ENCODE measurements at places on chromosomes 5 and 9.
A peak's percentile ranks its signal among the peaks of the same experiment; 100 is the strongest.

GRCh38 chr9:14654932-14655331 lies 38.3 kb downstream of the ZDHHC21 start:
- DNase-seq: no peak

GRCh38 chr9:76987594-76988200 lies 31.8 kb upstream of the FOXB2 start:
- DNase-seq: peak; percentile 46

DNA sequence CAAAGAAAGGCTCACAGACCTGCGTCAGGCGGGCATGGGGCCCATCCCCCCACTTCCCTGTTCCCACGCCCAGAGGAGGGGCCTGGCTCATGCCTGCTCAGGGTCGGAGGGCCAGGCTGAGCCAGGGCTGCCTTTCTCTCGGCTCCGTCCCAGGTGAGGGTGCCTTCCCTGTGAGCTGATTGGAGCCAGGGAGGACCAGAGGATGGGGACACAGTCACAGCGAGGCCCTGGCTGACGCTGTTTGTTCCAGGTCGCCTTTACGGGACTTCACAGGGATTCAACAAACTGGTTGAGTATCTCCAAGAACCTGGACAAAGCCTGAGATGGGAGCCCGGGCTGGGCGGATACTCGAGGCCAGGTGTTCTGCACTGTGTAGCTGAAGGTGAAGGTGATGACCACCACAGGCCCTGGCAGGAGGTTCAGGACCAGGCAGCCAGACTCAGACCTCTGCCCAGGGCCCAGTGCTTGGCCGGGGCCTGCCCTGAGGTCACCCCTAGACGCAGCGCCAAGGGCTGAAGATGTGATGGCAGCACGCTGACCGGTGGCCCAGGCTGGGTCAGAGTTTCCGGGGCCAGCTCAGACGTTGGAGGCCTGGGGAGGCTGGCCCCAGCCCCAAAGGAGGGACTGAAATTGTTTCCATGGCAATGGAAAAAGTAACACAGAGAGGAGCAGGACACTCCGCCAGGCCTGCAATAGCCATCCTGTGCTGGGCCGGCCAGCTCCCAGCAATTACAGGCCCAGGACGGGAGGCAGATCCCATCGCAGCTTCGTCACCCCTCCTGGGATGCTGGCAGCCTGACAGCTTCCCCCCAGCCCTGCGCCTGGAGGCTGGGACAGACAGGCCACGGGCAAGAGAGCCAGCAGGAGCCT lies 65.3 kb upstream of the ADAMTS2 start:
- DNase-seq: no peak

- no peak for DNase-seq
Measured at GRCh38 chr9:12658531-12659209, 34.5 kb upstream of the TYRP1 start.
